ENCODE measurements at places on chromosomes 7 and 10.

GRCh38 chr7:15495170-15495569 is 66.6 kb downstream of the AGMO start:
- DNase-seq = no peak

DNA sequence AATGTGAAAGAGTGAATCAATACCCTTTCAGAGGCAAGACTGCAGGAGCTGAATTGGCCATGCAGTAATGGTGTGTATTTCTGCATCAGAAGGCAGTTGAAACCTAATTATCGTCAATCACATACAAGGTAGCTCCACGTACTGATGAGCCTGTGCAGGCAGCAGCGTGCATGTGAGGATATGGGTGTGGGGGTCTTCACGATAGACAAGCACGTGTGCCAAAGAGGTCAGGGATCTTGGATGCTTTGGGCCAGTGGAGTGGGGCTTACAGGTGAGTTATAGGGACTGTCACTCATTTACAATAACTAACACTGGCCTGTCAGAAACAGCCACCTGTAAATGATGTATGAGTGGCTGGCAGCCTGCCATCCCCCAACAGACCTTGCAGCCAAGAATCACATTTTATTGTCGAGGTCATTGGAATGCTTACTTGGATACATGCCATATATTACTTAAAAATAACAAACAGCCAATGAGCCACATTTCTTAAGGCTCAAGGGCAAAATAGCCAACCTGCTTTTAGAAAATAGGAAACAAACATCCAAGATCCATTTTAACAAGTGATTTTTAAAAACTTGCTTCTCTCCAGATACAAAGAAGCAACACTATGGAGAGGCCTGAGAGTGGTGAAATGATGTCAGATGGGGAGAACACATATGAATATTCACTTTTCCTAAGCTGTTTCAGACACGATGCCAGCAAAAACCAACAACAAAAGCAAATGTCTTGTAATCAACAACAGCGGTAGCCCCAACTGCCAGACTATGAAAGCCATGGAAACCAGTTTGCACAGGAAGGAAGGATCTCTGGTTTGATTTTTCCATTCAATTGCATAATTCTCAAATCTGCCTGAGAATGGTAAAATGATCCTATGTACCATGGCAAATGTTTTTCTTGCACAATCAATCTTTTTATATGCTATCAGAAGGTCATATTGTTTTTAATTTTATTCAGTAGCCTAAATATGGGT is 210.7 kb downstream of the SKAP2 start:
- no peak for DNase-seq

GRCh38 chr10:125062914-125063230 is 97.5 kb downstream of the CTBP2 start:
- DNase-seq = no peak

DNA sequence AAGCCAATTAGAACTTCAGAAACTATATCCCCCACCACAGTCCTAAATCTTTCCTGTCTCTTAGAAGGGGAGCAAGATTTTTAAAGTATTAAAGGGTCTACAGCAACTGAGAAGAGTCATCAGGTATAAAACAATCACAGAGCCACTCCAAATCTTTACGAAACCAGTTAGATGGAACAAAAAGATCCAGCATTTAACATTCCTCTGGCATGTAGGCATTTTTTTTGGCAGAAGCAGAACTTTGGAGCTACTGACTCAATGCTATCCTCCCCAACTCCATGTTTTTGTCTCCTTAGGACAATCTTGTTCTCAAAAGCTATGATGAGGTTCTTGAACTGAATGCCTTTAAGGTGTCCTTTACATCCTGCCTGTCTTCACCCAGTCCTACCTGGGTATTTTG is 333.3 kb downstream of the PRPF18 start:
- no peak for DNase-seq

DNA sequence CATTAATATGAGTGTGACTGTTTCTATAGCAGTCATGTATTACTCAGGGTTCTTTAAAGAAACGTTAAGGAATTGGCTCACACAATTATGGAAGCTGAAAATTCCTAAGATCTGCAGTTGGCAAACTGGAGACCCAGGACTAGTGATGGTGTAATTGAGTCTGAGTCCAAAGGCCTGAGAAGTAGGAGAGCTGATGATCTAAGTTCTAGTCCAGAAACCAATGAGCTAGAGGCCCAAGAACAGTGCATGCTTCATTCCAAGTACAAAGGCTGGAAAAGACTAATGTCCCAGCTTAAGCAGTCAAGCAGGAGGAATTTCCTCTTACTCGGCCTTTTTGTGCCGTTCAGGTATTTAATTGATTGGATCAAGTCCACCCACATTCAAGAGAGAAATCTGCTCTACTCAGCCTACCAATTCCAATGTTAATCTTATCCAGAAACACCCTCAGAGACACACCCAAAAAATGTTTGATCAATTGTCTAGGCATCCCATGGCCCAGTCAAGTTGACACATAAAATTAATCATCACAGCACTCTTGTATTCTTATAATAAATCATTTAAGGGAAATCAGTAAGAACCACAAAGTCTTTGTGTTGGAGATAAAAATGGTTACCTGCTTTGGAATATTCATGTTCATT is 312.1 kb downstream of the PRKG1 start:
- DNase-seq = no peak

DNA sequence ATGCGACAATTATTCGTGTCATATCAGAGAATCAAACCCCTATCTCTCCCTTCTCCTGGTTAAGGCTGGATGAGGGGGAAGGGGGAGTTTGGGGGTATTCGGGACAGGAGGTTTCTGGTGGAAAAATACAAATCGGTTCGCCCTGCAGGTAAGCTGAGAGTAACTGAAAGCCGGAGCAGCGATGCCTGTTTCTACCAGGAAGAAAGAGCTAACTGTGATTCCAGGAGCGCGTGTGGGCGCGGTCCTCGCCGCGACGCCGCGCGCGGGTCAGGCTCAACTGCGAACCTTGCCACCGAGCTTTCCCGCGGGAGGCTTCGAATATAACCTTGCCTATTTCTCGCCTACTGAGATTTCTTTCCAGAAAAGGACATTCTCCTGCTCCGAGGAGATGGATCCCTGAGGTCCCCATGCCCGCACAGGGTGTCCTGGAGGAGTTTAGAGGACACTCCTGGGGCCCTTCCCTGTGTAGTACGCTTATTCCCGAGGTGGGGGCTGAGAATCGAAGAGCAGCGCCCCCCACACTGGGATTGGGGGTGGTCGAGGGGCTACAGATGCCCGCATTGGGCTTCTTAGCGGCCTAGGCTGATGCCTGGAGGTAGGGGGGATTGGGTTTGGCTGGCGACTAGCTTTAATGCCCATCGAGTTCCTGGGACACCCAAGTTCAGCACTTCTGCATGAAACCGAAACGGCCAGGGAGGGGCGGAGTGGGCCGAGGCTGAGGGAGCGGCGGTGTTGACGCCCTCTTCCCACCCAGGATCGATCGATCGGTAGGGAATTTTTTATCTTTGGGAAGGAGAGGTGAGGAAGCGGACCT is 13.0 kb upstream of the DLX6 start:
- DNase-seq = no peak

DNA sequence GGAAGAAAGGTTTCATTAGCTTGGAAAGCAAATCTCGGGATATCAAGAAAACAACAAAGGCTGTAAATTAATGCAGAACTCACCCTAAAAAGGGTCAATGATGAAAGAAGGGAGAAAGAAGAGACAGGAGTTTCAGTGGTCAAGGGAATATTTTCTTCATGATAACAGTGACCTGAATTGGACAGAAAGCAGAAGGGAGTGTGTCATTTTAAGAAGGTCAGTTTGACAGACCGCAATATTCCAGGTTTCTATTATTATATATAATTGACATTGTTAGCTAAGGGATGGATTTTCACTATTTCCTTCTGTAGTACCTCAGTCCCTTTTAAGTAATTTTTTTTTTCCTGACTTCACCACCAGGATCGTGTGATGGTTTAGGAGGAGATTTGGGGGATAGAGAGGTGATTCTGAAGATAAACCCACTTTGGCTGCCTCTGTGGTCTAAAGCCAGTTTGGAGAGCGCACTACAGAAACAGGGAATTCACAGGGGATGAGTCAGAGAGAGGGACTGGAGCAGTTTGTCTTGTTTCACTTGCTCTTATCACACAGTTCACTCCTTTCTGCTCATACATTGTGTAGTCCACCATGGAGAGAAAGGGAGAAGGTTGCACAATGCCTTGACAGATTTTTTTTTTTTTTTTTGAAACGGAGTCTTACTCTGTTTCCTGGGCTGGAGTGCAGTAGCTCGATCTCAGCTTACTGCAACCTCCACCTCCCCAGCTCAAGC is 417.9 kb downstream of the AUTS2 start:
- no peak for DNase-seq

DNA sequence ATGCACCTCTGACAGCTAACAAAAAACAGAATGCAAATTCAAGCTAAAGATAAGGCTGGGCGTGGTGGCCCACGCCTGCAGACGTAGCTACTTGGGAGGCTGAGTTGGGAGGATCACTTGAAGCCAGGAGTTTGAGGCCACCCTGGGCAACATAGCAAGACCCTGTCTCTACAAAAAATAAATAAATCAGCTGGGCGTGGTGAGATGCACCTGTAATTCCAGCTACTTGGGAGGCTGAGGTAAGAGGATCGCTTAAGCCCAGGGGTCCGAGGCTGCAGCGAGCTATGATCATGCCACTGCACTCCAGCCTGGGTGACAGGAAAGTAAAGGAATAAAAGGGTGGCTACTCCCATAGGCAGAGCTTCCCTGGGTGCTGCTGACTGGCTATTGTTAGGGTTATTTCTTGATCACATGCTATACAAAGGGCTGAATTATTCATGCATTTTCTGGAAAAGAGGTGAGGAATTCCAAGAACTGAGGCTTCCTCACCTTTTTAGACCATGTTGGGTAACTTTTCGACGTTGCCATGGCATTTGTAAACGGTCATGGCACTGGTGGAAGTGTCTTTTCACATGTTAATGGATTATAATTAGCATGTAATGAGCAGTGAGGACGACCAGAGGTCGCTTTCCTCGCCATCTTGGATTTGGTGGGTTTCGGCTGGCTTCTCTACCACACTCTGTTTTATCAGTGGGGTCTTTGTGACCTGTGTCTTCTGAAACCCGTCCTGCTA is 6.9 kb upstream of the PSMG3 start:
- DNase-seq = no peak

DNA sequence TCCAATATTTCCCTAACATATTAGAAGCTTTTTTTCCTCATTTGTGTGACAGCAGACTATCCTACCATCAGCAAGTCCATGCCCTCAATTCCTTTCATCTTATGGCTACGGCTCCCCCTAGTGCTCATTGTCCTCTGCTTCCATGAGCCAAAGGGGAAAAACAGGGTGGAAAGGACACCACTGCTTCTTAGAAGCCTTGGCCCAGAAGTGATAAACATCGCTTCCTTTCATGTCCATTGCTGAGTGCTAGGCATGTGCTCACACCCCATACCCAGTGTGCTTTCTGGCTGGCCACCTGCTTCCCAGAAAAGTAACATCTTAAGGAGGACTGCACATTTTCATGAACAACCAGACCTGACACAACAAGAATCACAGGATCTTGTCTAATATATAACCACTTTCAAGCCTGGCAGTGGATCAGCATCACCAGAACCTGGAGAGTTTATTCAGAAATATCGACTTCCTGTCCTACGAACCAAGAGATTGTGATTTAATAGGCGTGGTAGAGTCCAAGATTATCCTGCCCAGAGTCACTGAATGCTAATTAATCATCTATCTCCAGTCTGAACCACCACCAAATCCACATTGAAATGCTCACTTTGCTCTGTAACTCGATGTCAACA is 650.5 kb upstream of the SORCS1 start:
- DNase-seq = no peak

GRCh38 chr7:93016681-93017381 is 100.9 kb downstream of the SAMD9 start:
- no peak for DNase-seq

GRCh38 chr7:50584793-50585408 is 19.7 kb upstream of the DDC start:
- no peak for DNase-seq

GRCh38 chr7:79282070-79282694 is 171.3 kb downstream of the MAGI2 start:
- no peak for DNase-seq

- DNase-seq = no peak
These were observed 14.0 kb downstream of the KAZALD1 start for GRCh38 chr10:101075775-101076174.

- DNase-seq = no peak
These were observed 107.3 kb downstream of the CYTH3 start for GRCh38 chr7:6165075-6165474.

- peak; percentile 42 for DNase-seq
These were observed 1.1 kb upstream of the GTF2I start for GRCh38 chr7:74656441-74656836.

DNA sequence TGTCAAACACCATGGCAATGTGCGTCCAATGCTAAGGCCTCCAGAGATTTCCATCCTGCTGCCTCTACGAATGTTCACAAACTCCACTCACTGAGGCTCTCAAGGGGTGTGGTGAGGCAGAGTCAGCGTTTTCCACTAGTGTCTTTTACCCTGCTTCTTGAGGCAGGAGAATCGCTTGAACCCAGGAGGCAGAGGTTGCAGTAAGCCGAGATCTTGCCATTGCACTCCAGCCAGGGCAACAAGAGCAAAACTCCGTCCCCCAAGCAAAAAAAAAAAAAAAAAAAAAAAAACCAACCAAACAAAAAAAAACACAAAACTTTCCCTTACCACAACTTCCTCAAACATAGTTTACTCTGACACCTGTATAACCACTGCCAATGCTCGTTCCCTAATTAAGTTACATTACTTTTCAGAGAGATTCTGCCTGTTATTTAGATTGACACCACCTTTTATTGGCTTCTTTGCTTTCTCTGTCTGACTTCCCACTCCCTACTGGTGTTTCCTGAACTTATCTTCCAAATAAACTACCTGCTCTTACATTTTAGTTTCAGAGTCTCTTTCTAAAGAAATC is 102.1 kb upstream of the ZNF746 start:
- no peak for DNase-seq

GRCh38 chr10:8617792-8618191 is 563.3 kb downstream of the GATA3 start:
- no peak for DNase-seq

DNA sequence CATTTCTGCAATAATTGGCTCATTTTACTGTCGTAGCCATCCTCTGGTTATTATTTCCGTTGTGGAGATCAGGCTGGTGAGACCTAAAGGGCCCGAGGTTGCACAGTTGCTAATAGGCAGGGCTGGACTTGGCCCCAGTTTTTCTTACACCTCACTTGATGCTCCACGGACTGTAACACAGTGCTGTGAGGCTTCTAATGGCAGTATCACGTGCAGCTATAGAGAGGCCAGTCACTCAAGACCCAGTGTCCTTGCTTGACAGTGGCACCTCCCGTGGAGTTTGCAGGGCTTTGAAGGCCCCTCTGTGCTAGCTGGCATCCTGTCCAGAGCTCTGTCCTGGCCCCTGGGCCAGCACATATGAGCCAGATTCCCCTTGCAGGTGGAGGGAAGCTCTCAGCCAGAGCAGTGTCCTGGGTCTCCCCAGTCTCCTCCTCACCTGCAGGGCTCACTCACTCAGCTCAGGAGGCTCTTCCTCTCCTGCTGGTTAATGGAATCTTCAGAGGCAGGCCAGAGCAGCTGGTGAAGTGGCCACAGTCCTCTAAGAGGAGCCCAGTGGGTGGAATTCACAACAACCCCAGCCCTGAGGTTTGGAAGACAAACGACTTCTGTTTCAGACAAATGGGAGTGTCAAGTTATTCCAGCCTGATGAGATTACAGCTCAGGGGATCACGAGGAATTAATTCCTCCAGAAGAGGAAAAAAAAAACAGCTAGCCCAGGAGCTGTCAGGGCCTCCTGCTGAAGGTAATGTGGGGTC is 114.2 kb upstream of the FAM180A start:
- no peak for DNase-seq

All from T-helper 22 cell (primary cell).